CMK (cell line): ENCODE measurements at places on chromosomes 6 and 20.

DNA sequence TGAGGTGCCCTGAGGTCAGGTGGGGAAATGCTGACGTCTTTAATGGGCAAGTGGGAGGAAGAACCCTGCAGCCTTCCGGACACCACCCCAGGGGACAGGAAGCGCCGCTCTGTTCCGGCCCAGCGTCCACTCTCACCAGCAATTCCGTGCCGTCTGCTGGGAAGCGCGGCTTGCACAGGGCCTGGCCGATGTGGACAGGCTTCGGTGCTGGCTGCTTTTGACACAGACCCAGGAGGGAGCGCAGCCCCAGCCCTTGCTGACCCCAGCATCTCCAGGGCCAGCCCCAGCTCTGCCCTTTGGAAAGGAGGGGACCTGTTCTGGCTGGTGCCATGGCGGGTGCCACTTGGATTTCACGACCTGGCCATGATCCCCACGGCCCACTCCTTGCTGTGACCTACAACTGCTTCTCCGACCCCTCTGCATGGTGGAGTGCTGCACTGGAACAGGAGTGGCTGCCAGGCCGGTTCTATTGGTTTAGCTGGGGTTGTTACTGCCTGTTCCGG lies 123.2 kb downstream of the DLL1 start:
- no peak for DNase-seq

GRCh38 chr6:142045380-142046278 lies 87.1 kb upstream of the GJE1 start:
- DNase-seq: no peak

GRCh38 chr6:73964241-73964854 lies 268.3 kb downstream of the CD109 start:
- no peak for DNase-seq

DNA sequence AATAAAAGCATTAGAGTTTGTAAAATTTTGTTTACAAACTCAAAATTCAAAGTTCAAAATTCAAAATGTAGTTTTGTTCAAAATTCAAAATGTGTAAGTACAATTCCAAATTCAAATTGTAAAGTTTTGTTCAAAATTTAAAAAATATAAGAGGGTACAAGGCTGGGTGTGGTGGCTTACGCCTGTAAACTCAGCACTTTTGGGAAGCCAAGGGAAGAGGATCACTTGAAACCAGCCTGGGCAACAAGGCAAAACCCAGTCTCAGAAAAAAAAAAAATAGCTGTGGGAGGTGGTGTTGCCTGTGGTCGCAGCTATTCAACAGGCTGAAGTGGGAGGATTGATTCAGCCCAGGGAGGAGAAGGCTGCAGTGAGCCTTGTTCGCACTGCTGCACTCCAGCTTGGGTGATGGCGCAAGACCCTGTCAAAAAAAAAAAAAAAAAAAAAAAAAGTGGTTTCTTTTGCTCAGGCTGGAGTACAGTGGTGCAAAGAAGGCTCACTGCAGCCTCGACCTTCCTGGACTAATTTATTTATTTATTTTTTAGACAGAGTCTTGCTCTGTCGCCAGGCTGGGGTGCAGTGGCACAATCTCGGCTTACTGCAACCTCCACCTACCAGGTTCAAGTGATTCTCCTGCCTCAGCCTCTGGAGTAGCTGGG lies 5.4 kb upstream of the ZBTB12 start:
- DNase-seq: no peak

- no peak for DNase-seq
These were observed 104.9 kb downstream of the TULP4 start for GRCh38 chr6:158416883-158417759.

- no peak for DNase-seq
These were observed 19.0 kb downstream of the STX16 start for GRCh38 chr20:58670102-58670501.

- DNase-seq: no peak
These were observed 51.3 kb downstream of the CD109 start for GRCh38 chr6:73747289-73747688.

GRCh38 chr20:52592567-52592966 lies 379.6 kb upstream of the TSHZ2 start:
- DNase-seq: no peak

- DNase-seq: no peak
These were observed 53.5 kb downstream of the GOPC start for GRCh38 chr6:117548797-117549301.

DNA sequence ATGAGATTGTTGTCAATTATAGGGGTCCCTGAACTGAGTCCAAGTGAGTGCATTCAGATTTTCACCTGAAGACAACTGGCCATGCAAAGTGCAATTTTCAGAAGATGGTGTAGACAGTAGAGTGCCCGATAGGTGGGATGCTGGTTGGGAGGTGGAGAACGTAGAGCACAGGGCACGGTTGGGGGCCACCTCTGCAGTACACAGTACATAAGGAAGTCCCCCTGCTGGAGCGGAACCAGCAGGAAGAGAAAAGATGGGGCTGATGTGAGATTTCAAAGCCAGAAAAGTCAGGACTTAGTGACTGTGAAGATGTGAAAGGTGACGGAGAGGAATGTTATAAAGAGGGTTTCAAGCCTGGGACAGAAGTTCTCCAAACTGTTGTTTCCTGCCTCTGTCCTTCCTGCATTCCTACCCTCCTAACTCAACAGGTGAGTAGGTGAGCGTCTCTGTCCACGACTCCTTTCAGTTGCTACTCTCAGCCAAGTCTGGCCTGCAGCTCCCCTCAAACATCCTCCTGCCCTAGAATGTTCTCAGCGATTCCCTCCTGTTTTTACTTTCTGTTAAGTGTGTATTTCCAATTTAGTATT lies 330.8 kb downstream of the PRL start:
- no peak for DNase-seq
